Activated CD4-positive, alpha-beta T cell treated with anti-CD3 and anti-CD28 coated beads, Interleukin-2, amount 10 ng/mL, durations not matched to agents 7 days and 5 days (primary cell): ENCODE measurements at places on chromosomes 11 and 22. TPM values are rescaled to one million over a fixed set of nuclear protein-coding genes. Genes with fewer than 3 reads are reported as not detected.

- H3K36me3 ChIP-seq, result no peaks in the 10 kb centered on the region
- no peaks in the 10 kb centered on the region for H3K4me1 ChIP-seq
- no peak overlapping the region for H3K27ac ChIP-seq
- no peaks in the 10 kb centered on the region for H3K27me3 ChIP-seq
These were observed 501.9 kb downstream of the CNTN5 start for GRCh38 chr11:99522467-99523173.

The DEFB131B gene
- not detected for total RNA-seq

DNA sequence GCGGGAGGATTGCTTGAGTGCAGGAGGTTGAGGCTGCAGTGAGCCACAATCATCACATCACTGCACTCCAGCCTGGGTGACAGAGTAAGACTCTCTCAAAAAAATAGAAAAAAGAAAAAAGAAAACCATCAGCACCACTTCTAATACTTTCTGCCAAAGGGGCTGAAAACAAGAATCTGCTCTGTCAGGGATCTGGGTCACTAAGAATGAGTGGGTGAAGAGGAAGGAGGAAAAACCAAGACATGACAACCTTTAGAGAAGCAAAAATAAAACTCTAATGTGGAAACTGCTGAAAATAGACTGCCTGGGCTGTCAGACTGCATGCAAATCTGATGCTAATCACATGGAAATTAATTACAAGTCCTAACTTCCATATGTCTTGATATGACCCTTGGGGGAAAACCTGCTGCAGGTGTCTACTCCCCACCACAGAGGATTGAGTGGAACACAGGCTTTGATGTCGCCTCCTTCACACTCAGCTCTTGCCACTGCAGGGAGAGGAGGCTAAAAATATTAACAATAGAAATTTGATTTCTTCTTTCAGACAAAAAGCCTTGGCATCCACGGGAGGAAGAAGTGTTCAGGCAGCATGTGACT, 62.5 kb upstream of the CRTAM start:
- DNase-seq, result no peak
- no peaks in the 10 kb centered on the region for H3K27me3 ChIP-seq
- H3K4me3 ChIP-seq, result no peak overlapping the region

DNA sequence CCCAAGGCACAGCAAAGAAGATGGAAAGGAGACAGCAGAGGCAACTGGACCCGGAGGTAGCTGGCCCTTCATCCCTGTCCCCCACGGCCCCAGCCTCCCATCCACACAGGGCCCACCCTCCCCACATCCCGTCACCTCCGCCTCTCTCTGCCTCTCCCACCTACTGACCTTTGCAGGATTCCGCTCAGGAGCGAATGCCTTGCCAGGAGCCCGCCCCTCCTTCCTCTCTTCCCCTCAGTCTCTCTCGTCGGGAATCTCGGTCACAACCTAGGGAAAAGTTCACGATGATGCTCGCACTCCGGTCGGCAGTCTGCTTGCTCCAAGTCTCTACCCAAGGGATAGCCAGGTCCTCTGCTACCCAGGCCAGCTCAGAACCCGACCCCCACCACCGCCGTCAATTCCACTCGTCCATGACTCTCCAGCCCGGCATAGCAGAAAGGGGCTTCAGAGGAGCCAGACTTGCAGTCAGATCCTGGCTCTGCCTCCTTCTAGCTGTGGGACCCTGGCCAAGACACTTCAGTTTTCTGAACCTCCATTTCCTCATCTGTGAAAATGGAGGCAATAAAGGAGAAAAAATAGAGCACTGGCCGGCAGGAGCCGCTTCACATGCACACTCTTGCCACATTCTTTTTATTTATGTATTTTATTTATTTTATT, 10.2 kb downstream of the AHNAK start:
- peaks cover 41% of the 10 kb centered on the region for H3K36me3 ChIP-seq
- no peak overlapping the region for H3K4me3 ChIP-seq

GRCh38 chr11:85953491-85954143, 98.4 kb downstream of the CCDC83 start:
- no peaks in the 10 kb centered on the region for H3K27me3 ChIP-seq
- H3K27ac ChIP-seq, result no peak overlapping the region
- H3K4me3 ChIP-seq, result no peak overlapping the region
- no peak for DNase-seq
- peaks cover 58% of the 10 kb centered on the region for H3K36me3 ChIP-seq

The AKIP1 gene
- total RNA-seq, result 35.0 TPM

DNA sequence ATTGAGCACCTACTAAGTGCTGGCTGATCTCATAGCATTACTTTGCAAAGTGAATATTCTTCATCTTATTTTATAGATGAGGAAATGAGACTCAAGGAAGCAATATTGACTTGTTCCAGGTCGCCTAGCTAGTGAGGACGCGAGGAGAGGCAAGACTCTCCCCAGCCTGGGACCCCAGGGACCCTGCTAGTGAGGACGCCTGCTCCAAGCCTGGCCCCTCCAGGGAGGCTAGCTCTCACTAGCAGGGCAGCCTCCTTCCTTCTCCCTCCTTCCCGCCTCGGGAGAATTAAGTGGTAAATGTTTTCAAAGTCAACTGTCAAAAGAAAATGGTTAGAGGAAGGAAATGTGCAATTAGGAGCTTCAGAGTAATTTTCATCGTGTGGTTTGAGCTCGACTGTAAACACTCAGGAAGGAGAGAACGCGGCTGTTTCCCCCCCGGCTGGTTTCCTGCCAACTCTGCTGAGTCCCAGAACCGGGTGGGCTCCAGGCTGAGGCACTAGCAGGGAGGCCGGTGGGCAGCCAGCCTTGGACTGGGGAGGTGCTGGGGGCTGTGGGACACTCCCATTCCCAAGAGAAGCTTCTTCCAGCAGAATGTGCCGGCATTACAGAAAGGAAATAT, 17.9 kb downstream of the MYEOV start:
- H3K4me3 ChIP-seq, result no peak overlapping the region
- no peaks in the 10 kb centered on the region for H3K27me3 ChIP-seq
- H3K27ac ChIP-seq, result peak overlapping the region; percentile 83
- H3K36me3 ChIP-seq, result no peaks in the 10 kb centered on the region
- peak; percentile 43 for DNase-seq
- peaks cover 22% of the 10 kb centered on the region for H3K4me1 ChIP-seq
